ENCODE measurements at places on chromosomes 1 and 21. TPM values are rescaled to one million over a fixed set of nuclear protein-coding genes. Genes with fewer than 3 reads are reported as not detected.

Gene MYBPH
- not detected for total RNA-seq

Gene KRTAP19-6
- not detected for total RNA-seq

GRCh38 chr1:153343811-153344717 lies 4.6 kb downstream of the PGLYRP4 start:
- no peak for DNase-seq

DNA sequence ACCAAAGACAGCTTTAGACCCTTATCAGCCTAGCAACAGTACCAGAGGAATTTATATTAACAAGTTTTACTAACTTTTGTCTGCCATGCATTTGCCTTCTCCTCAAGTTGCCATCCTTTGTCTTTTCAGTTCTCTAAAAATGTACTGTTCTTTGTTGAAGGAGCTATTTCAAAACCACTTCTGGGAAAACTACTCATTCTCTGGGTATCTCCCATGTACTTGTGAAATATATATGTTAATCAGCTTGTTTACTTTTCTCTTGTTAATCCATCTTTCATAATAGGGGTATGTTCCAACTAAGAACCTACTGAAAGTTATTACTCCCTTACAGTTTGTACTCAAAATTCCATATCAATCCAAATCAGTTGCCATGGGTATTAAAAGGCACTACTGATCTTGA lies 16.3 kb downstream of the DPYD start:
- DNase-seq = no peak

- peak; percentile 78 for DNase-seq
Observed at GRCh38 chr1:237864338-237865244, 26.1 kb downstream of the ZP4 start.

- DNase-seq = no peak
Observed at GRCh38 chr1:172654535-172654934, 4.4 kb upstream of the FASLG start.

DNA sequence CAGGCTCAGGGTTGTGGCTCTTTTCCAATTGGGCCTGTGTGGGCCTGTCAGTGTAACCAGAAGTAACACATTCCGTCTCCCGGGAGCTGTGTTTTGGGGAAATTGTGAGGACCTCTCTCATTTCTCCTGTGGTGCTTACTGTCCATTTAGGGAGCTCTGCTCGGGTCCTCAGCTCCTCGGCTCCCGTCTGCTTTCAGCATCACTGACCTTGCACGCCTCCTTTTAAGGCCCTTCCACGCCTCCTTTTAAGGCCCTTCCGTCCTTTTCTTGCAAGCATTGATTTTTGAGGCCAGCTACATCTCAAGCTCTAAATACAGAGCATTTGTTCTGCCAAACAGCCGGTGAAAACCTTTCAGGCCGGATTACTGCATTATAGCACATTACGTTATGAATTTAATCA lies 9.7 kb downstream of the CA6 start:
- no peak for DNase-seq

DNA sequence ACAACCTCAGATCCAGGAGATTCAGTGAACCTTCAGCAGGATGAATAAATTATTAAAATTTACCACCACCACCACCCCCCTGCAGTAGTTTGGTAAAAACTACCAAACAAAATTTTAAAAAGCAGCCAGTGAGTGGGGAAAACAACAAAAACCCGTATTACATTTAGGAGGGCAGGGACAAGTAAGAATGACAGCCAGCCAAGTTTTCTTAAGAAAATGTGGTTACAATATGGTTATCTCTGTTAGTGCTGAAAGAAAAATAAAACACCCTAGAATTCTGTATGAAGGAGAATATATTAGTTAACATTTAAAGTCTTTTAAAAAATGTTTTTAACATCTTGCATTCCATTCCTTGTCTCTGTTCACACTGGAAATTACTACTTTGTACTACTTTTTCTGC lies 14.7 kb downstream of the CD46 start:
- no peak for DNase-seq

Gene TEDDM1
- not detected for total RNA-seq

- DNase-seq = no peak
Observed at GRCh38 chr1:26570287-26570686, 40.7 kb downstream of the RPS6KA1 start.

DNA sequence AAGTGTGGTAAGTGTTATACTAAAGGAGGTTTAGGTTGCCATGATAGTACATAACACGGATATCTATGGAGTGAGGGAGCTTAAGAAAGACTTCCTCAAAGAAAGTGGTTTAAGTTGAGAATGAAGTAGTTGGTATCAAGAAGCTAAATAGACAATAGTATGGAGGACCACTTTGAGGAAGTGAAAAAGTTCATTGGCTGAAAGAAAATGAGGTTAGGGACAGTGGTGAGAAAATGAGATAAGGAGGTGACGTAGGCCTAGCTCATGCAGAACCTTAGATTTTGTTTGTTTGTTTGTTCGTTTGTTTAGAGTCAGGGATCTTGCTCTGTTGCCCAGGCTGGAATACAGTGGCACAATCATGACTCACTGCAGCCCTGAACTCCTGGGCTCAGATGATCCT lies 72.2 kb upstream of the PPIH start:
- DNase-seq = no peak

- DNase-seq = no peak
Observed at GRCh38 chr1:40786995-40787705, 3.6 kb downstream of the KCNQ4 start.

Gene ANKRD13C
- 18.5 TPM for total RNA-seq

DNA sequence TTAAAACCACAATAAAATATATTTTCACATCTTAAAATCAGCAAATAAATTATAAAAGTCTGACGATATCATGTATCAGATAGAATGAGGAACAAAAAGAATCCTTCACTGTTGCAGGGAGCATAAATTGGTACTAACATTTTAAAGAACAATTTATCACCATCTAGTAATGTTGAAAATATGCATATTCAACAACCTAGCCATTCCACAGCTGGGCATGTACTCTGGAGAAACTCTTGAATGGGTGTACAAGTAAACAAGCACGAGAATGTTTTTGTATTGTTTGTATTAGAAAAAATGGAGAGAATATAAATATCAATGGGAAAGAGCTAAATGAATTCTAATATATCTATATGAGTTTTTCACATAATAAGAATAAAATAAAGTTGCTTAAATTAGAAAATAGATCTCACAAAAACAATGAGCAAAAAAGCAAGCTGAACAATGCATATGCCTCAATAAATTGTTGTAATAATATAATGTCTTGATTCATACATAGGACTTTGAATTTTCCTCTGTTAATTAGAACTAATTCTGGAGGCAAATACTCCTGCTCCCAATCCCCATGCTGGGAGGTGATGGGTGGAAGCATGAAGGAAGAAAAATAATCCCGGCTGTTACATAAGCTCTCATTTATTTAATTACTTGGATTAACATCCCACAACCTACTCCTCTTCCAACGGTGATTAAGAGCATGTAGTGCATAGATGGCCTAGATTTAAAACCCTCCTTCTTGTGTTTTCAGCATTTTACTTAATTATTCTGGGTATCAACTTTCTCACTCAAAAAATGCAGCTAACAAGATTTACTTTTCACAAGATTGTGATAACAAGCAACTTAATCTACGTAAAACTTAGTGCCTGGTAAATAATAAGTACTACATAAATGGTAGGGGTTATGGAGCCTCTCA lies 5.5 kb upstream of the FMO2 start:
- no peak for DNase-seq

DNA sequence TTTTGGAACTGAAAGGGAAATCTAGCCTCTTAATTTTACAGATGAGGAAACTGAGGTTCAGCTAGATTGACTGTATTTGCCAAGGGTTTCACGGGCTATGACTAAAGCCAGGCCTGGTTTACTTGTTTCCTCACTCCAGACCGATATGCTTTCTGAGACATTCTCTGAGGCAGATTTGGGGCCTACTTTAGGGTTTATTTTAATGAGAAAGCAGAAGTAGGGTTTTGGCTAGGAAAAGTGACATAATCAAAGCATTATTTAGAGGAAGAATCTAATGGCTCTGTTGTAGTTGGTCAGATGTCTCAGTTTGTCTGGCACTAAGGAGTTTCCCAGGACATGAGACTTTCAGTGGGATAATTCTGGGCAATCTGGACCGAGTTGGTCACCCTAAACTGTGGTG lies 1.5 kb upstream of the RPTN start:
- DNase-seq = no peak

Gene CYP4A22
- total RNA-seq = not detected

- DNase-seq = no peak
Observed at GRCh38 chr1:183634429-183635065, 1.0 kb downstream of the ARPC5 start.

GRCh38 chr1:165898837-165899236 lies 71.4 kb downstream of the UCK2 start:
- DNase-seq = no peak

GRCh38 chr1:37714689-37715088 lies 22.4 kb downstream of the CDCA8 start:
- no peak for DNase-seq

- no peak for DNase-seq
Observed at GRCh38 chr1:167544447-167545093, 9.0 kb downstream of the CREG1 start.

Gene LY9
- 7.5 TPM for total RNA-seq

- DNase-seq = no peak
Observed at GRCh38 chr1:64935551-64936155, 30.7 kb downstream of the JAK1 start.

DNA sequence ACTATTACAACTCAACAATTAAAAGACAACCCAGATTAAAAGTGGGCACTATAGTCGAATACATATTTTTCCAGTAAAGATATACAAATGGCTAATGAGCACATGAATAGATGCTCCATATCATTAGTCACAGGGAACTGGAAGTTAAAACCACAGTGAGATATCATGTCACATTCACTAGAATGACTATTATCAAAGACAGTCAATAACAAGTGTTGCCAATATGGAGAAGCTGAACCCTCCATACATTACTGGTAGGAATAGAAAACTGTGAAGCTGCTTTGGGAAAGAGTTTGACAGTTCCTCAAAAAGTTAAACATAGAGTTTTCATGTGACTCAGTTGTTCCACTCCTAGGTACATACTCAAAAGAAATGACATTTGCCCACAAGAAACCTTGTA lies 30.6 kb upstream of the MRPS6 start:
- DNase-seq = no peak

Gene NPPB
- total RNA-seq = not detected

Gene MATN1
- 1.7 TPM for total RNA-seq

- no peak for DNase-seq
Observed at GRCh38 chr1:161307892-161308638, 1.7 kb downstream of the MPZ start.

DNA sequence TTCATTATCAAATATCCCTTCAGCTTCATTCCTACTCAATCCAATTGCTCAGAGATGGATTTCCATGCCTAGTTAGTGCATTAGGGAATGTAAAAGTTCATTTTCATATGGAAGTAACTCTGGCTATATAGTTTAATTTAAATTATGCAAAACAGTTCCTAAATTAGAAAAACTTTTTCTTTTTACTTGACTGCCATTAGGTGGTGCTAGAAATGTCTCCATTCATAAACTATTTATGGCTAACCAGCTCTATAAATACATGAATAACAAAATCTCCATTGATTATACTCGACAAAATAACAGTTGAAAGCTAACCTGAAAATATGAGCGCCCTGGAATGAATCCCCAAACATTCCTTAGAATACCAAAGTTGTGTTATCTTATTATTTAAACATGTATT lies 311.4 kb downstream of the USH2A start:
- no peak for DNase-seq

Gene RHOU
- total RNA-seq = 30.0 TPM

Gene C1orf94
- total RNA-seq = not detected

Gene SUSD4
- total RNA-seq = 35.3 TPM

DNA sequence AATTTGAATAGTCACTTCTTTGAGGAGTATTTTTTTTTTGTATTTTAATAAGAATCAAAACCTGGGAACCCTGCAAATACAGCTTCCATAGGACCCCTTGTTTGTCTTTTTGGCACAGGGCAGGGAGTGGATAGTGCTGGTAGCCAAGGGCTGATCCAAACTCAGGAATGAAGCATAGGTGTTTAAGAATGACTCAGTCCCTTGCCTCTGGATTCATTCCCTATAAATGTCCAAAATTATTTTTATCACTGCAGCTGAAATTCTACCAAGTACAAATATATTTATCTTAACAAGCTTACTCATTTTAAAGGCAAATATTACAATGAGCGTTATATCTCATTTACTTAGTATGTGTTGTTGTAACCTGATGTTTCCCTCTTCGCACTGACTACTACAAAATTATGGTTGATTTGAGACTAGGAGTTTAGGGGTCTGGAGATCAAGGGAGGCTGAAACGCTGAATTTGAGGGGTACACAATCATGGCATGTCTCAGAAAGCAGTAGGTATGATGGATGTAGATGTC lies 278.6 kb upstream of the LYPLAL1 start:
- DNase-seq = no peak

Gene SHE
- total RNA-seq = 12.8 TPM

Gene CD1D
- not detected for total RNA-seq

DNA sequence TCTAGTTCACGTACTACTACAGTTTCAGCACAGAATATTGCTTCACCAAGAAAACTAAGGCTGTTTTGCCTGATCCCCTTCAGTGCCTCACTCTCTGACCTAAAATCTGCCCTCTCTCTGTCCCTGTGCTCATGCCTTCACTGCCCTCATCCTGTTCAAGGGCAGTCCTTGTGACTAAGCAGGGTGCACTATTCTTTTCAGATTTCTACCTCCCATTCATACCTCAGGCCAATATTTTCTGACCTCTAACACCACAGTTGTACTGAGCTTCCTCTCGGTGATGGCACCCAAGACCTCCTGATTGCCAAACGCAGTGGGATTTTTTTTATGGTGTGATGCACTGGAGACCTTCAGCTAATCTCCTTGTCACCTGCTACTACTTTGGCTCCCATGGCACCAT lies 57.7 kb upstream of the GADD45A start:
- DNase-seq = no peak

DNA sequence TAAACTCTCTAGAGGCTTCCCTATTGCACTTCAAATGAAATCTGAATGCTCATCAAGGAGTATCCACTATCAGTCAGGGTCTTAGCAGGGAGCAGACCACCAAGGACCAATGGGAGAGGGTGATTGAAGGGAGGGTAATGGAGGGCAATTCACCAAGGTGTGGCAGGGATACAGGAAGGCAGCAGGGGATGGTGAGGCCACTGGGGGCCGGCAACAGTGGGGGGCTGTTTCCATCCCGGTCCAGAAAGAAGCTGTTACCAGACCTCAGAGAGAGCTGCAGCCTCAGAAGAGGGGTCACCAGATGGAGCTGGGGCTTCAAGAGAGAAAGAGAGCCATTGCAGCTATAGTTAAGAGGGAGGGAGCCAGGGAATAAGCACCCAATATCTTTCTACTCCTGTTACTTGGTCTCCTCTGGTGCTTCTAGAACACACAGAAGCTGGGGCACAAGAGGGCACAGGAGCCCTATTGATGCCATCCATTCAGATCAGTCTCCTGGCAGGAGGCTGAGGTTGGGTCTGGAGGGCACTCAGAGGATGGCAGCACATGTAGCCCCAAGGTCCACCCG lies 417.6 kb downstream of the PTPRU start:
- no peak for DNase-seq

Gene NFASC
- 14.0 TPM for total RNA-seq

Measured in stomach (tissue), 19 donors.